ENCODE measurements at places on chromosomes 12 and 14.
A peak's percentile ranks its signal among the peaks of the same experiment; 100 is the strongest.

DNA sequence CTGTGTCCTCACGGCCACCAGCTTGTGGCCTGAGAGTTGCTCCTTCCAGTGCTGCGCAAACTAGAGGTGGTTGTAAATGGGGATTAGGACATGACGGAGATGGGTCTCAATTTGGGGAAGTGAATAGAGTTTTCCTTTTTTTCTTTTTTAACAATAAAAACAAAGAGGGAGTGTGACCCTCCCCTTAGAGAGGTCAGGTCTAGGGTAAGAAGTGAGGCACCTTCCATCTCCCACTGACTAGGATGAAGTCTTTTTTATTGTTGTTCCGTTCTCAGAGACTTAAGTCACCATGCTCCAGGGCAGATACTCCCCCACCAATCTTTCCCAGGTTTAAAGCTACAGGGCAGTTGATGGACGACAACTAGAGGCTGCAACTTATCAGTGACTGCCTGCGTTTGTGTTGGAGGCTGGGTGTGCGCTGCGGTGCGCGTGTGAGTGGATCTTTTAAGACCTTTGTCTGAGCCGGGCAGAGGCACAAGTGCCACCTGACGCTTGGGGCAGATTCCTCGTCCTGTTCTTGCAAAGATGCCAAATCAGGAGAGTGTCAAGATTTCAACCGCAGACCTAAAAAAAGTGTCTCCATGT lies 2.1 kb upstream of the GSC start:
- DNase-seq, result no peak

DNA sequence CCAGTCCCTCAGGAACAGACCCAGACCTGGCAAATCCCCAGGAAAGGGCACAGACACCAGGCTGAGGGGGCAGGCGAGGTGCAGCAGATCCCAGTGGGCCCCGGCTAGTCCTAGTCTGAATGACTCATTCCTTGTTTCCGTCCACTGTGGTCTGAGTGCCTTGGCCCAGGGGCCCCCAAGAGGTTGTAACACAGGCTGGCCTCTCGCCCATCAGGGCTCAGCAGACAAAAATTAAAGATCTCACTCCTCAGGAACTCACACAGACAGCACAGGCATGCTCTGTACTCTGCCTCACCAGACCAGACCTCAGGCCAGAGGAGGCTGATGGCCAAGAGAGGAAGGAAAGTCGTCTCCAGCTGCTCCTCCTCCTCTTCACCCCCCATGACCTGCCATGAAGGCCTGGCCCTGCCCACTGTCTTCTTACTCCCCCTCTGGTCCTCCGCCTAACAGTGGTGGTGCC lies 7.7 kb upstream of the LTBP2 start:
- DNase-seq, result peak; percentile 7

DNA sequence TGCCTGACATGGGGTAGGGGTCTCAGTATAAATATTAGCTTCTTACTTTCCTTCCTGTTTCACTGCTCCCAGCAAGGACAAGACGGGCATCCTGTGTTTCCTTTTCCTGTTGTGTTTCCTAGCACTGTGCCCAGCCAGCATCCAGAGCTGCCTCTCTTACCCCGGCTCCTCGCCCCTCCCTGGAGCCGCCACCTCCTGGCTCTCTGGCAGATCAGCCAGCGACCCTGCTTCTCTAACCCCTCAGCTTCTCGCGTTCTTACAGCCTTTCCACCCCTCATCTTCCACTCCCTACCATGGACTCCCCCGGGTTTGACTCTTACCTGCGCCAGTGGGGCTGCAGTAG lies 17.8 kb downstream of the HDAC7 start:
- no peak for DNase-seq

GRCh38 chr12:110556705-110557104 lies 26.4 kb downstream of the PPTC7 start:
- no peak for DNase-seq

- DNase-seq, result no peak
Measured at GRCh38 chr14:36221112-36221511, 44.6 kb upstream of the PTCSC3 start.

DNA sequence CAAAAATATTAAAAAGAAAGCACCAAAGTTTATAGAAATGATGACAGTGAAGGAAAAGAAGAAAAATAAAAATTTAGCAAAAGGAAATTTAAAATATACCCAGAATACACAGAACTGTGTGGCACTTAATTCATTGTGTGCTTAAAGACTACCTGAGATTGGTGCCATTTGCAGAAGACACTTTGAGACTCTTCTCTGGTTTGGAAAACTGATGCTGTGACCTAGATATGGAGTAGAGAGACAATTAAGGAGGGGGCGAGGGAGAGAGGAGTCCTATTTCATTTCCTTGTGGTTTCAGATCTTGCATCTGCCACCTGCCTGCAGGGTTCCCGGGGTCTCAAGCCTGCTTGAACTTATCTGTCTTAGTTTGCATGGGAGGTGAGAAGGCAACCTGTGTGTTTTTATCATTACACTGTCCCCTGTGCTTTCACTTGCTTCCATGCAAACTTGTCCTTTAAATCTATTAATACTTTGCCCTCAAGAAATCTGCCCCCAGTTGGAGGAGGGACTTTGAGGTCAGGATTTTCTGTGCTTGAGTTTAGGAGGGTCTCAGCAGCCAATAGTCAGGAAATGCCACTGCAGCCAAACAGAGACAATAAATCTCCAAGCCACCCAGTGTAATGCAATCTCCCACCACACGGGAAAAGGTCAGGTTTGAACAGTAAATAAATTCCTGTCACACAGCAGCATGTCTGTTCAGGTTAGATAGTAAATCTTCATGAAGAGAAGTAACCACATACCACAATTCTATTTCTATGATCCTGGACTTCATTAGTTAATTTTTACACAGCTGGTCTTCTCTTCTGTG lies 119.4 kb downstream of the CAND1 start:
- DNase-seq, result no peak

DNA sequence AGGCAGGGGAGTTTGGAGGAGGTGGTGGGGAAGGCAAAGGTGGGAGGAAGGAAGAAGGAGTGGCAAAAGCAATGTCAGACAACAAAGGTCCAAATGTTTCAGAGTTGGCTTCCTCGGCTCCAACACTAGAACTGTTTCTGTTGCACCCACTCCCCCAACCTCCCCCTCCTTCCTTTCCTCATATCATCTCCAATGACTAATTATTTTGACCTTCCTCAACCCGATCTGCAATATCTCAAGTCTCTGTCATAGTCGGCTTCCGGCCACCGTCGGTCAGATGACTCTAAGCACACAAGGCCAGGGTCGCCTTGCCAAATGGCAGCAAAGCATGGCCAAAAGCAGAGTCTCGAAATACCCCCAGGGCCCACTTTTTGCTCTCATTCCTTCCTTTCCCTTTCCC lies 637.0 kb upstream of the TBX3 start:
- no peak for DNase-seq

- peak; percentile 56 for DNase-seq
Measured at GRCh38 chr14:74085047-74085637, 386 bp downstream of the LIN52 start.

- no peak for DNase-seq
Measured at GRCh38 chr14:31078766-31079165, 52.6 kb upstream of the STRN3 start.

- DNase-seq, result no peak
Measured at GRCh38 chr12:93978553-93978952, 169.8 kb upstream of the PLXNC1 start.

DNA sequence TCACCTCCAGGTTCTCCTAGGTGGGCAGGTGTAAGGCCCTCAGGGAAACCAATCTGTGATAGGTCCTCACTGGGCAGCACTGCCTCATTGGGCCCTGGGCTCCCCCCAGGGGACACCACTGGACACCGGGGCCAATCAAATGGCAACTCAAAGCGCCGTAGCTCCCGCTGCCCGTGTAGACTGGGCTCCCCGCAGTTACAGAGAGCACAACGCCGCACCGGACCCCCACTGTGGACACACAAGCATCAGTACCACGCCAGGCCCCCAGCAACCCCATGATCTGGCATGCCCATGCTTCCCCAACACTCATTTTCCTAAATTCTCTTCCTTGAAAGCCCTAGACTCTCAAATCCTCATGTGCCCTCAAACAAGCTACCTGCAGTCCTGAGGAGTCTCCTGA lies 6.1 kb downstream of the KMT2D start:
- DNase-seq, result no peak

GRCh38 chr14:24576182-24576581 lies at the start of gene CTSG:
TSS of gene CTSG (minus strand) at chr14:24576250. CDS start at chr14:24576223, 27 bp downstream.
- no peak for DNase-seq

- DNase-seq, result no peak
Measured at GRCh38 chr14:81396113-81396512, 4.0 kb downstream of the STON2 start.

- no peak for DNase-seq
Measured at GRCh38 chr12:41980390-41980789, 164.3 kb downstream of the GXYLT1 start.

GRCh38 chr14:78701246-78701645 lies 531.1 kb downstream of the NRXN3 start:
- no peak for DNase-seq

DNA sequence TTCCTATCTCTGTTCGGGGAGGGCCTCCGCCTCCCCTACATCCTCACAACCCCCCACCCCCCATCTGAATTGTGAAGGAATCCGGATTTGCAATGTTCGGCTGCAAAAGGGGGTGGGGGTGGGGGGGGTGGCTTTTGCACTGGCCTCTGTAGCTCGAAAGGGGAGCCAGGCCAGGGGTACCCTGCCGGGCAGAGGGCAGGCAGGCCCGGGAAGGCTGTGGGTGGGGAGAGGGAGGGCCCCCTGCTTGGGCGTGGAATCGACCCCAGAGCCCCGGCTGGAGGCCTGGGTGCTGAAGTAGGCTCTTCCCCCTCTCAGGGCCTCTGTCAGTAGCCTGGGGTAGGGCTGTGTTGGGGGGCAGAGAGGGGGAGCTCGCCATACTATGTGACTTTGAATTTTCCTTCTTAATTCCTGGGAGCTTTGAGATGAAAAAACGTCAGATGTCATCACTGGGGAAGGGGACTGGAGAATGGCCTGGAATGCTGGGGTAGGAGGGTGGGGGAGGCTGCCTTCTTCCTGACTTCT lies 1.1 kb downstream of the LRP1 start:
- DNase-seq, result no peak

DNA sequence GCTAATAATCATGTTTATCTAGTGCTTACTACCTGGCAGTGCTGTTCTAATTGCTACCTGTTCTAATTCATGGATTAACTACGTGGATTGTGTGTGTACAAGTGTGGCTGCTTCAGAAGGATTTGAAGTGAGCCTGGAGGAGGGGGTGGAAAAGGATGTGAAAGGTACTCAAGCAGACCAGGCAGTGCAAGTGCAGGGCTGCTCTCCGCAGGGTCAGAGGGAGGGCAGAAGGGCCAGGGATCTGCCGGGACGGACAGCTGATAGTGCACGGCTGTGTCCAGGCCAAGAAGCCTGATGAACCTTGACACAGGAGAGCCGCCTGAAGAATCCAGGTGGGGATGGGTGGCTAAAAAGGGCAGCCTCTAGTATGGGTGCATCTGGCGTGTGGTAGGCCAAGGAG lies 28.5 kb downstream of the PIWIL1 start:
- no peak for DNase-seq

DNA sequence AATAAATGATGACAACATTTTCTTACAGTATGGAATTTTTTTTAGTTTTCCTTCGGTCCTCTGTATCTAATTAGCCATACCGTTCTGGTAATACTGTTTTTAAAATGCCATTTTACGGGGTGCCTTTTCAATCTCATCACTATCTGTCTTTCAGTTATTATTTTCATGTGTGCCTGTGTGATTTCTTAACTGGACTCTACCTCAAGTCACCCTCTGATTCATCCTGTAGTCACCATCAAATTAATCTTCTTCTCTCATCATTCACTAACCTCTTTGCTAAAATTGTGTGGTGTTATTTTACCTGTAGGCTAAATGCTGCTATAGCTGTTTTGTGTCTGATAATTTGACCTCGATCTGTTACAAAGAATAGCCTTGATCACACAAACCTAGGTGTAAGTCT lies 16.0 kb upstream of the CCT2 start:
- DNase-seq, result no peak

- DNase-seq, result no peak
Measured at GRCh38 chr12:59119676-59120075, 199.4 kb upstream of the LRIG3 start.

GRCh38 chr14:22384167-22384549 lies 204.9 kb downstream of the DAD1 start:
- DNase-seq, result no peak

DNA sequence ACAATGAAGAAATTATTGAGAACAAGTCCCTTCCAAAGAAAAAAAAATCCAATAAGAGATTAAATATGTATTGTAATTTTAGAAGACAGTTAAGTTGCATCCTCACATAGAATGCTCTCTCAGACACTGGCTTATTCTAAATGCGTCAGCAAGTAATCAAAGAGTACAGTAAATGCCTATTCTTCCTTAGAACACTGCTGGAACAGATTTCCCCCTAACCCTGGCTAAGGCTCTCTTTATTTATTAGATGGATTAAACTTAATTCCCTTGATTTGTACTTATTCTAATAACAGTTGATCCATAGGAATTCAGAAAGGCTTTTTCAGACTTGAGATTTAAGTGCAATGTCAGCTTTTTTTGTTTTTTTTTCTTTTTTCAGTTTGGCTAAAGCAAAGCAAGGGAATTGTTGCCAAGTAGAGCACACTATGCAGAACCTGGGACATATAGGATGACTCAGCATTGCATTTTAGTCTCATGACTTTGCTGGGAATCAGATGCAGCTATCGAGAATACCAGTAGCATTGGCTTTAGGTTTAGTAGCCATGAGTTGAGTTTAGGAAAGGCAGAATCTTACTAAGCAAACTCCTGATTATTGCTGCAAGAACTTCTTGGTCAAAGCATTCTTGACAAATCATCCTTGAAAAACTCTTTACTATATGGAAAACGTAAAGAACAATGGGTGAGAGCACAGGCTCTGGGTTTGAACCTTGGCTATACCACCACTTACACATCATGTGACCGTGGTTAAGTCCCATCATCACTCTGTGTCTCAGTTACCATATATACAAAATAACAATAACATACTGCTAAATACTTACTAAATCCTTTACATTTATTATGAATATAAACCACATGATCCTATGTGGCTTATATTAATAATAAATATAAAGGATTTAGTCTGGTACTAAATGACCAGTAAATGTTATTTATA lies 26.7 kb downstream of the MED21 start:
- no peak for DNase-seq

DNA sequence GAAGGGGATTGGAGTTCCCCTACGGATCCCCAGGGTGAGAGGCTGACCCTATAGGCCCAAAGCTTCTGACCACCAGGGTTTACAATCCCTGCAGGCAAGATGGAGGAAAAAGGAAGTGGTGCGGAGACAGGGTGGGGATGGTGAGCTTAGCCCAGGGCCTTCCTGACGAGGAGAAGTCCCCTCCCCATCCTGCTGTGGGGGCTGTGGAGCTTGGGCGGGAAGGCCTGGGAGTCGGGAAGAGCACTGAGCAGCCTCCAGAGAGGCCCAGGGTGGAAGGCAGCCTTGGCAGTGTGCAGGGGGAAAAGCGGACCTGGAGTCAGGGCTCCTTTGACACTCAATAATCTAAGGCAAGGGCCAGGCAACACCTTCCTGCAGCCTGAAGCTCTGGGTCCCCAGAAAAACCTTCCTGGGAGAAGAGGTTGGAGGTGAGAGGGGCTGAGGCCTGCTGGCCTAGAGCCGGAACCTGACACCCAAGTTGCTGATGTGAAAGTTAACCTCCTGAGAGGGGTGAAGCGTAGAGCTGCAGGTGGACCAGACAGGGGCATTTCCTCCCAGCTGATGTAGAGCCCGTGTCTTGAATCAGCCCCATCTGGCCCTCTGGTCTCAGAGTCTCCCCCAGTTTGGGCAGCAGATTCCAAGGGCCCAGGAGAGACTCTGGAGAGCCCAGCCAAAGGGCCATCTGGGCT lies 6.0 kb downstream of the HDAC7 start:
- DNase-seq, result peak; percentile 26

- DNase-seq, result no peak
Measured at GRCh38 chr12:121278169-121279070, 18.1 kb downstream of the CAMKK2 start.

Measured in activated CD4-positive, alpha-beta T cell treated with anti-CD3 and anti-CD28 coated beads, Interleukin-2, amount 50 U/mL, for 48 hours (primary cell).